Endodermal cell (in vitro differentiated cells): ENCODE measurements at places on chromosomes 12 and 14.
A peak's percentile ranks its signal among the peaks of the same experiment; 100 is the strongest.

- peak; percentile 74 for DNase-seq
These were observed 4.6 kb downstream of the ZNF384 start for GRCh38 chr12:6684609-6685008.

- no peak for DNase-seq
These were observed 10.3 kb downstream of the TCHP start for GRCh38 chr12:109910254-109910968.

GRCh38 chr14:54730156-54730961, 163.4 kb downstream of the SAMD4A start:
- DNase-seq, result no peak

- no peak for DNase-seq
These were observed 123.2 kb upstream of the FOXN3 start for GRCh38 chr14:89540009-89540829.
